ENCODE measurements at places on chromosomes 2 and 18.
A peak's percentile ranks its signal among the peaks of the same experiment; 100 is the strongest.

DNA sequence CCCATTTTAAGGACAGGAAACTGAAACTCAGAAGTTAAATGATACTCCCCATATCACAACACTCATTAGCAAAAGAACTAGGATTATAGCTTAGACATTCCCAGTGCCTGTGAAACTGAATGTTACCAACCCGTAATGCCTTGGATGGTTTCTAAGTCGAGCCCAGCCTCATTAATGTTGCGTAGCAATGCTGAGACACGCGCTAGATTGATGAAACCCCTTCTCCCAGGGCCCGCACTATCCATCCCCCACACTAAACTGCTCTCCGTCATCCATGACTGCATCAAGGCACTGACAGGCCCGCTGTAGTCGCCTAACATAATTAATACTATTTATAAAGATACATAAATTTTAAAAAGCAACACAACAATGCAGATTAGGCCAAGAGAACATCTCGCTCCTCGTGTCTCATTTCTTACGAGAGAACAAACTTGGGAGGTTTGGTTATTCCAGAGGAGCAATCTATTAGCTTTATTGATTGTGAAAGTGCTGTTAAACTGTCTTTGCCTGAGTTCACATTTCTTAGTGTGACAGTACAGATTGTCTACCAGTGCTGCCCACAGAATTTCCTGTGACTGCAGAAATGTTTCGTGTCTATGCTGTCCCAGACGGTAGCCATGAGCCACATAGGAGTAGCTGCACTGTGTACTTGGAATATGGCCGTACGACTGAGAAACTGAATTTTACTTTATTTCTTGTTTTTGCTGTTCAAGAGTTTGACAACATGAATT, 312.2 kb upstream of the RAB12 start:
- no peak for DNase-seq

DNA sequence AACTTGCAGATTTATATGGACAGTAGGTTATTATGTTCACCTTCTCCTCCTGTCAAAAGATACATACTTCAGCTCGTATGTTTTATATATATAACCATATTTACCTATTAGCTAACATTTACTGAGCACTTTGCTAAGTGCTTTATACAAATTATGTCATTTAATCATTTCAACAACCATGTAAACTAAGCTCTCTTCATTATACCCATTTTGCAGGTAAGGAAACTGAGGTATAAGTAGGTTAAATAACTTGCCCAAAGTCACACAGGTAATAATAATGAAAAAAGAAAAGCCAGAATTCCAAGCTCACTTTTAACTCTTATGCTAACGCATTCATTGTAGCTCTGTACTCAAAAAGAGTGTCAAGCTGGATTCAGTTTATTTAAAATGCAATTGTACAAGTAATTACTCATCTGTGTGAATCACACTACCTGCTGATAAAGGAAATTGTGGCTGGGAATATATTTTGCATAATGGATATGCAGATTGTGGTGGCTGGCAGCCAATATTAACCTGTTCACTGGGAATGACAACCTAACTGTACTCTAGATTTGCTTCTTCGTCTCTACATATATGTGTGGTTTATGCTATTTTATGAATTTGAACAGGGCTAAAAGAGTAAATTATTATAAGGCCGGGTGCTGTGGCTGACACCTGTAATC, 20.6 kb downstream of the SLC16A14 start:
- no peak for DNase-seq

GRCh38 chr2:14182227-14182946, 450.1 kb upstream of the LRATD1 start:
- DNase-seq = no peak

- no peak for DNase-seq
Measured at GRCh38 chr2:6675791-6676190, 189.9 kb downstream of the CMPK2 start.

DNA sequence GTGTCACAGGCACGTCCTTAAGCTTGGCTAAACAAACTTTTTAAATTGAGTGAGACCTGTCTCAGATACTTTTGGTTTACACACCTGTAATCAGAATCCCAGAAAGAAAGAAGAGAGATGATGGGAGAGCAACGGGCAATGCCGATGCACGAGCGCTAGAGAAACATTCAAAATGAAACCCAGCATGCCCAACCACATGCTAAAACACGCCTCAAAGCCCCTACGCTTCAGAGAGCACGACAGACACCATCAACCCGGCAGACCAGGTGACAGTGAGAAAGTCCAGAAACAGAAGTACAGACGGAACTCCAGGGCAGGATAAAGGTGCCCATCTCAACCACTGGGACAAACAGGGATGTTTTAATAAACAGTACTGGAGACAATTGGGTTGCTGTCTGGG, 85.5 kb downstream of the HDAC4 start:
- no peak for DNase-seq

DNA sequence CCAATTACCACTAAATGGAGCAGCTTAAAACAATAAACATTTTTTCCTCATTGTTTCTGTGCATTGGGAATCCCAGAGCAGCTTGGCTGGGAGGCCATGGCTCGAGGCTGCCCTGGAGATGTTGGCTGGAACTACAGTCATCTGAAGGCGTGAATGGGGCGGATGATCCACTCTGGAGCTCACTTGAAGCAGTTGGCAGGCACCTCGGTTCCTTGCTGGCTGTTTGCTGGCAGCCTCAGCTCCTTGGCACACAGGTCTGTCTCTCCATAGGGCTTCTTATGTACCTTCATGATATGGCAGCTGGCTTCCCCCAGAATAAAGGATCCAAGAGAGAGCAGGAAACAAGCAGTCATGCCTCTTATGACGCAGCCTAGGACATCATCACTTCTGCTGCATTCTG, 227.0 kb upstream of the COPS8 start:
- no peak for DNase-seq

- DNase-seq = no peak
Measured at GRCh38 chr2:58019229-58019628, 27.4 kb upstream of the VRK2 start.

- no peak for DNase-seq
Measured at GRCh38 chr2:177314194-177314593, 49.7 kb upstream of the NFE2L2 start.

DNA sequence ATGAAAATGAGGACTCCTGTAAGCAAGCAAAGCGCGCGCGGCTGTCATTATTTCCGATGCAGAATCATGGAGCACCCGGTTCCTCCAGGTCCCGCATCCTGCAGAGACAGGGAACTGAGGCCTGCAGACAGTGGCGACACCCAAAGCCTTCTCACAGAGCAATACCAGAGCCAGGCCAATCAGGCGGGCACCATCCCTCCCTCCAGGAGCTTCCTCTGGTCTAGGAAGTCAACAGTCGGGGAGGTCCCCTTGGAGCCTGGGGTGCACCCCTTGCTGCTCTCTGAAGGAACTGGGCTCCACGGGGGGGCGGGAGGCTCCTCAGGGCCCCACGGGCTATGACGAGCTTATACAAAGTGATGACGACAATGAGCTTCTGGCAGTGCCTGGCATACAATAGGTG, 60.3 kb upstream of the HPCAL1 start:
- no peak for DNase-seq

- no peak for DNase-seq
Measured at GRCh38 chr2:58535182-58535581, 294.1 kb upstream of the FANCL start.

DNA sequence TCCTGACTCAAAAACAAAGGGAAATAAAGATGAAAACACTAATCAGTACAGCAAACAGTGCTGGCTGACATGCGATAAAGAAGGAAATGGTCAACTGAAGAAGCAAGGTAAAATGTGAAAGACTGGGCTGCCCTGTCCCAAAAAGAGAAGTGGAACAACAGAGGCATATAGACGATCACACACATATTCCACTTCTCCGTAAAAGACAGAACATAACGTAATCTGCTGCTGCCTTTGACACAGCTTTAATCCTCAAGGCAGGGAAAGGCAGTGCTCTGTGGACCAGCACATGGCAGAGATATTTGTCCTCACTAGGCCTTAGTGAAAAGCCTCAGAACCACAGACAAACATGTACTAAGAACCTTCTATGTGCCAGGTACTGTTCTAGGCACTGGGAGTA, 24.3 kb upstream of the REL start:
- no peak for DNase-seq

- no peak for DNase-seq
Measured at GRCh38 chr2:8304821-8305766, 376.8 kb upstream of the ID2 start.

DNA sequence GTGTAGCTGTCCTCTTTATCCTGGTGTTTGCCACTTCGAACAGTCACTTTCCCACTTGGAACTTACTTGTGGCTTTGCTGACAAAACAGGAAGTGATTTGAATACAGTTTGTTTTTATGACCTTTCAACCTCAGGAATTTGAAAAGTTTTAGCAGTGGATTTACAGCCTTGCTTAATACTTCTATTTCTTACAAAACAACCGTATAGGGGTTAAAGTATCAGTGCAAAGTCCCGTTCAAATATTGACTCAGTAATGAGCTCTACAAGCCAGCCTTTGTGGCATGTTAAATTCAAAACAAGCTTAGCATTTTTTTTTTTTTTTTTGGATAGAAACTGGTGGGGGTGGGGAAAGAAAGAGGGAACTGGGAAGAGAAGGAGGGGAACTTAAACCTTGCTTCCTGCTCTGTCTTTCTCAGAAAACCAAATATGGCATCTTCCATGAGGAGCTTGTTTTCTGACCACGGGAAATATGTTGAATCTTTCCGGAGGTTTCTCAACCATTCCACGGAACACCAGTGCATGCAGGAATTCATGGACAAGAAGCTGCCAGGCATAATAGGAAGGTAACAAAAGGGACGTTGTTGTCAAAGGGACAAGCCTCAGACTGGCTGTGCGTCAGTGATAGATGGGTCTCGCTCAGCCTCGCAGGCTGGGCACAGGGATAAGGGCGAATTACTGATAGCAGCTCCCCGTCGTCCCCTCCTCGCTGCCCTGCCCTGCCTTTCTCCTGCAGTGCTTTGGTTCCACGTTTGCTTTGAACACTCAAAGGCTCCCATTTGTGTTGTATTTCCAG, at the start of gene HNMT:
Gene HNMT (plus strand): TSS at position 408 of the 793 bp plus-strand sequence. CDS start 19 bp downstream, at position 427.
- peak; percentile 87 for DNase-seq

- no peak for DNase-seq
Measured at GRCh38 chr2:157822993-157823392, 53.1 kb downstream of the ACVR1 start.

DNA sequence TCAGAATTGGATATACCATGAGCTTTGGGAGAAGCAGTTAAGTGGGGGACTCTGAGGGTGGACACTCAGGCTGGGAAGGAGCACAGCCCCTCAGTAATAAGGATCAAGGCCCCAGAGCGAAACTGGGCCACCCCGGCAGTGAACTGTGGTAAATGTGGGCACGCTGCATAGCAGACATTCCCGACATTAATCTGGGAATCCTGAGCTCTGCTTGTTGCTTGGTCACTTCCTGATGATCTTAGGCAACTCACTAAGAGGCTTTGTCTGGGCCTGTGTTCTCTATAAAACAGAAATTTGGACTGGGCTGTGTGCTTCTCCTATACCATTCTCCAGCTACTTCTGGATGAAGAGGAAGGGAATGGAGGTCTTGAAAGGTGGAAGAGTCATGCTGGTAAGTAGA, 4.8 kb downstream of the TGFBRAP1 start:
- DNase-seq = no peak

GRCh38 chr2:48531141-48531648, 1.2 kb downstream of the STON1 start:
- peak; percentile 14 for DNase-seq

GRCh38 chr2:234706086-234706485, 209.2 kb upstream of the ARL4C start:
- no peak for DNase-seq

- no peak for DNase-seq
Measured at GRCh38 chr18:25560369-25560768, 208.4 kb upstream of the ZNF521 start.

DNA sequence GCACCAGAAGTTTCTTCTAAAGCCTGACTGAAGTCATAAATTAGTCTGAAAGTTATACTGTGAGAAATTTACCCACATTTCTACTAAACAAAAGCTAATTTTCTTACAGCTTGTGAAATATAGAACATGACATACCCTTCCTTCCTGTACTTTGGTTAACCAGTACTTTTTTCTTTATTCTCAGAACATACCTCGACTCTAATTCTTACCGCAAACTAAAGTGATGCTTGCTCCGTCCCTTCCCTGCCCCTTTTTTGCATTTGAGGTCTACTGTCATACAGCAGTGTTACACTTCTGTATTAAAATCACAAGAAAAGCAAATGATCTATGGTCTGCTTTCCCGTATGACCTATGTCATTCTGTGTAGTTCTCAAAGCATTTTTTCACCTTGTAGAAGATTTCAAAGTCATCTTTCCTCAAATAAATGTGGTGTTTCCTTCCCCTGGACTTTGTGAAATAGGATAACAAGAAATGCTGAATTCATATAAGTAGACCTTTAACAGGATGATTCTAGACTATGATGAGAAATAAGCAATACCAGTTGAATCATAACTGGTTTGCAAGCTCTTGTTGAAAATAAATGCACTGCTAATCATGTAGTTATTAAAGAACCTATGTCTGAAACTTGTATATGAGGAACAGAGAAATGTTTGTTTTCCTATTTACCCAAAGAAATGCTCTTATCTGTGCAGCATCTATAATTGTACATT, 30.4 kb downstream of the CYTIP start:
- no peak for DNase-seq

DNA sequence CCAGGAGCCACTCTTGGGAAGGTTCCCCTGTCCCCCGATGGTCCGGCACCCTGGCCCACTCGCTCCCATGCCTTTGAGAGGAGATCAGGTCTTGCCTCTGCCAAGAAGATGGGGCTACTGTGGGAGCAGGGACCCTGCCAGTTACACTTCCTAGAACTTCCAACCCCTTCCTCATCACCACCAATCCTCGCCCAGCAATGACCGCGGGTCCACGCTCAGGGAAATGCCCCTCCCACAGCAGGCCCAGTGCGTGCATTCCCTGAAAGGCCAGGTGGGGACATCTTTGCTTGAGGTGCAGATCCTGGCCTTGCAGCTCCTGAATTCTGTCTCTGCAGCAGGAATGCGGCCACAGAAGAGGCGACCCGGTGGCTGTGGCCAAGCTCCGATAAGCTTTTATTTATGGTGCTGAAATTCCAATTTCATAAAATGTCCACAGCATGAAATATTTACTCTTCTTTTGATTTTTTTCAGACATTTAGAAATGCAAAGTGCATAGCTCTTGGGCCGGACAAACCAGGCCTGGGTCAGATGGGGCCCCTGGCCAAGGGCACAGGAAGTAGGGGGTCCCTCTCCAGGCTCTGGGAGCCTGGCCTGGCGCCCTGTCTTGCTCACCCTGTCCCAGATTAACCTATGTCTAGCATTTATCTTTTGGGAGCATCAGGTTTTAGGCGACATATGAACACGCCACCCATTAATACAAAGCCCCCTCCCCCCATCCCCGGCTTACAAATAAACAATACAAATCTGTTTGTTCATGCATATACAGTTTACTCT, 29.8 kb downstream of the PXDN start:
- no peak for DNase-seq

- no peak for DNase-seq
Measured at GRCh38 chr18:63832470-63832869, 55.0 kb upstream of the SERPINB2 start.

DNA sequence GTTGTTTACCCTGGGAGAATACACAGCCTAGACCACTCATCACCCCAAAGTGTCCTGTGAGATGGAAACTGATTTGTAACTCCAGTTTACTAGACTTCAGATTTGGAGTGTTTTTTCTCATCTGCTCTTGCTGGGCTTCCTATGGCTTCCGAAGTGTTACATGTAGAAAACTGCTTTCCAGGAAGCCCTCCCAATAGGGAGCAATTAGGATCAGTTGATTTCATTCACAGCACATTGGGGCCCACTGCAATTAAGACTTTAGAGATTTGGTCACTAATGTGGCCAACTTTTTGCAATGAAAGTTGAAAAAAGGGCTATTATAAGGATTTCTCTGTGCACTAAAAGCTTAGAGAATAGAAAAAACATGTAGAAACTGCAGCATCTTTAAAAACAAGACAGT, 656.6 kb upstream of the CHAC2 start:
- no peak for DNase-seq

All from SK-N-DZ (cell line).